ENCODE measurements at places on chromosomes 11 and 22.

DNA sequence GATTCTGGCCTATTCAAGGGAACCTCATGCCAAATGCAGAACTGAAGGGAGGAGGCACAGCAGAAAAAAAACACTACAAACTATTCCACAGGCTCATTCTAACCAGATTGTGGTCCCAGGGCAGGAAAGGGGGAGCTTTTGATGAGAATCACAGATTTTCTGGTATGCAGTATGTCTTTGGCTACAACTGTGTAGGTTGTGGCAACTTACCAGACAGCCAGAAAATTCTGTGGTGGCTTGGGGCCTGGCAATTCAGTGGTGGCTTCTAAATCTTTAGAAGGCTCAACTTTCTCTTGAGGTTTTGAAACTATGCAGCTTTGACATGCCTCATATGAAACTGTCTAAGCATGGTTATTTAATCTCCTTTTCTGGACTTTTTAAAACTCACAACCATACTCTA, 850.8 kb upstream of the CCDC90B start:
- no peak for DNase-seq

GRCh38 chr11:128394431-128395089, 192.8 kb downstream of the ETS1 start:
- DNase-seq = no peak

GRCh38 chr11:9700105-9700801, 36.4 kb downstream of the SWAP70 start:
- no peak for DNase-seq

GRCh38 chr11:94100253-94100652, 28.4 kb upstream of the PANX1 start:
- no peak for DNase-seq

DNA sequence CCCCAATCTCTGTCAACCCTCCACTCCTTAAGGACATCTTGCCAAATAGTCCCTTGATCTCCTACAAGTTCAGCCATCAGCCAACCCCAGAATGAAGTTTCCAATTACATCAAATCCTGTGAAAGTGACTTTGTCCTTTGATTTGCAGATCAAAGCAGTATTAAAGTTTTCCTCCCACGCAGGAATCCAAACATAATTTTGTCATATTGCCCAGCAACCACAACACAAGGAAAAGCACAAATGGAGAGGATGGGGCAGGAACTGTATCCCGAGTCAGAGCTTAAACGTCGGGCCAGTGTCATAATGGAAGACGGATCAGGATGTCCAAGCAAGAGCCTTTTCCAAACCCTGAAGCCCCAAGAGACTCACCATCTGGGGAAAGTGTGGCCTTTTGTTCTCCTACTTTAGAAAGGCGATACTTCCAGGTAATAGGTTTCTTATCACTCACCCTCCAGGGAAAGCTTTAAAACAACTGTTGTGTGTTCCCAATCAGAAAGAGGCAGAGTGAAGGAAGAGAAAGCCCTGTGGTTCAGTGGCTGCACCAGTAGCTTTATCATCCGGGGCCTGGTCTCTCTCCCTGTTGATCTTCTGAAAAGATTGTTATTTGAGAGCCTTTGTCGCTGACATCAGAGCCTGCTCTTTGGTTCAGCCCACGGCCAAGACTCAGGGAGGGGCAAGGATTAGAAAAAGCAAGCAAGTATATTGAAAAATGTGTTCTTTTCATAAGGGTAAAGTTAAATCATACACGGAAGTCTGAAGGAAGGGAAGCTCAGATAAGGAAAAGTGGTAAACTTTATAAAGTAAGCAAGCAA, 41.7 kb downstream of the EXPH5 start:
- no peak for DNase-seq

- DNase-seq = no peak
Observed at GRCh38 chr11:100930185-100930778, 199.3 kb downstream of the PGR start.

- DNase-seq = no peak
Observed at GRCh38 chr22:42608136-42608822, 6.4 kb downstream of the POLDIP3 start.

DNA sequence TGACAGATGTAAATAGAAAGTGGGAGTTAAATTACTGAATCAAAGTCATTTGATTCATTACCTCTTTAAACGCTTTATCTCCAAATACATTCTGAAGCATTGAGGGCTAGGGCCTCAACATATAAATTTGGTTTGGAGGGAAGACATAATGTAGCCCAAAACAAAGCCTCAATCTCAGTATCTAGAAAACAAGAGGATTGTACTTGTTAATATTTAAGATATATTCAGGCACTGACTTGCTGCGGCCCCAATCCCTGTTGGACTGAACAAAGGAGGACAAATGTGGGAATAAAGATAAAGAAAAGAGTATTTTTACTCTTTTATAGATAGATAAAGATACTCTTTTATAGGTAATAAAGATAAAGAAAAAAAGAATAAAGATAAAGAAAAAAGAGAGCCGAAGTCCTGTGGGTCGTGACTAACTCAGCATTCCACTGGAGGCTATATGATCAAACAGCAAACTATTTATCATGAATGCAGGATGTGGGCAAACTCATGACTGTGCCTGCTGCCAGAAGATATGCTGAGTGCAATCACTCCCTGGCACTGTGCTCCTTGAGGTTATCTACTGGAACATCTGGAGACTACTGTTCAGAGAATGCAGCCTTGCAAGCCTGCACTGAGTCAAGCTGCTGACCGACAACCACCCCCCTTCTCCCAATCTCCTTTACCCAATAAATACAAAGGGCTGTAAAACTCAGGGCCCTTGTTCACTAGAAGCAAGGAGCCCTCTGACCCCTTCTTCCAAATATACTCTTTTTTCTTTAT, 6.9 kb downstream of the OR10V1 start:
- no peak for DNase-seq

DNA sequence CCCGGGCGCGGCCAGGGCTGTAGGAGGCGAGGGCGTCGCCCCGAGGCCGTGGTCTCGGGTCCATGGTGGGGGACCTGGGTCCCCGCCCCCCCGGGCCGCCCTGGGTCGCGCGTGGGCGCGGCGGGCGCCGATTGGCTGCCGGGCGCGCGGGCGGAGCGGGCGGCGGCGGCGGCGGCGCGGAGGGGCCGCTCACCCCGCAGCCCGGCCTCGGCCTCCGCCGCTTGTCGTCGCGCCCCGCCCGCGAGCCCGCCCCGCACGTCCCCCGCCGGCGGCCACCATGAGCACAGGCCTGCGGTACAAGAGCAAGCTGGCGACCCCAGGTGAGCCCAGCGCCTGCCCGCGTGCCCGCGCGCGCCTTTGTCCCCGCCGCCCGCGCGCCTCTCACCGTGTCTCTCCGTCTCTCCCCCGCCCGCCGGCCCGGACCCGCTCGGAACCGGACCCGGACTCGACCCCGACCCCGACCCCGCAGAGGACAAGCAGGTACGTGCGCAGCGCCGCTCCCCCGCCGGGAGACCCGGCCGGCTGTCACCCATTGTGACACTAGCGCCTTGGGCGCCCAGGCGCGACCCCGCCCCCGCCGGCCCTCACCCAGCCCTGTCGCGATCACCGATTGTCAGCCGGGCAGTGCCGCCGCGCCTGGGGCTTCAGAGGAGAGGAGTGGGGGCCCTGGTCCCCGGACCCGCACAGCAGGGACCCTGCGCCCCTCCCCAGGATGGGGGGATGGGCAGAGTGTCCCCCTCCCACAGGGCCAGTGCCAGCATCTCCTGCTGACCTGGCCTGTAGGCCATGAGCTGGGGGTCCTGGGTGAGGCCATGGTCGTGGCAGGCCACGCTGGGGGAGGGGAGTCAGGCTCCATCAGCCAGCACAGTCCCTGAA, at the start of gene SEPTIN5:
Gene SEPTIN5, plus strand, starts transcription at position 192 of the 876 bp plus-strand sequence. Its CDS starts 86 bp downstream, at position 278.
- no peak for DNase-seq

- no peak for DNase-seq
Observed at GRCh38 chr11:9720290-9720630, 56.4 kb downstream of the SWAP70 start.

GRCh38 chr11:128187835-128188234, 399.5 kb downstream of the ETS1 start:
- no peak for DNase-seq

GRCh38 chr22:17562906-17563870, at the start of gene SLC25A18:
TSS of gene SLC25A18 (plus strand) at chr22:17563498. CDS start at chr22:17579945, 16,447 bp downstream.
- no peak for DNase-seq
